Hippocampal formation (tissue), 2 donors: ENCODE measurements at places on chromosomes 5 and 9.

DNA sequence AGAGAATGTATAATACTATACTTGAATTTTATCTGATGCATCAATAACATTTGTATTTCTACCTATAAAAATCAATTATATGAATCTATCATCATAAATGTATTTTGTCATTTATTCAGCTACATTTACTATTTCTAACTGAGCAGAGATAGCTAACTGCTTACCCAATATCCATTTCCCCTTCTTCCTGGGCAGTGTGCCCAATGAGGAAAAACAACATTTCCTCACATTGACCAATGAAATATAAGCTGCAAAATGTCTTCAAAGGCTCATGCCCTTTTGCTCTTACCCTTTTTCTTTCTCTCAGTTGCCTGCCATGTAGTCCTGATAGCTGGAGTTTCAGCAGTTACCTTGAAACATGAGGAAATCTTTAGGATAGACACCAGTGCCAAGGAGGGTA lies 385.8 kb upstream of the PCSK5 start:
- DNase-seq: no peak

DNA sequence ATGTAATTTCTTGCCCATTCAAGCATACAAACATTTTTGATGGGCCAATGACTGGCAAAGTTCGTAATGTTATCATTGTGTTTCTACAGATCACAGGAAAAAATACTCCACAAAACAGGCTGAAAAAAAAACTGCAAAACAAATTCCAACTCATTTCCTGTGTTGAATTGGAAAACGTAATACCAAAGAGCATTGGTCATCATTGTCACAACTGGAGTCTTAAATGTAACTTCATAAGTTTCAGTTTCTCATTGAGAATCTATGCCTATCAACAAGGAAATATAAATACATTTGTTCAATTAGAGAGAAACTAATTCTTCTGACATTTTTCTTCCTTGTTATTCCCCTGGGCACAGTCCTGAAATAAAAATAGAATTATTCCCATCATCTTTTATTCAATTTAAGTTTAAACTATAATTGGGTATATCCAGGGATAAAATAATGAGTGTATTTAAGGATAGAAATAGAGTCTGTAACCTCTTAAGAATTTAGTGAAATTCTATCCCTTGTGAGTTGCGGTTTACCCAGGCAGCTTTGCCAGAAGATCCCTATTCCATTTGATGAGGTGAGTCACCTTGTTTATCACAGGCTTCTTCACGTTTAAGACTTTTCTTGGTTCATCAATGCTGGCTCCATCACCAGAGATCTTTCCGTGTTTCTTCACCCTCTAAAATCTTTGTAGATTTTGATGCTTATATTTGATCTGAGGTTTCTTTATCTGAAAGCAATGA lies 112.7 kb upstream of the ITGA1 start:
- no peak for DNase-seq

DNA sequence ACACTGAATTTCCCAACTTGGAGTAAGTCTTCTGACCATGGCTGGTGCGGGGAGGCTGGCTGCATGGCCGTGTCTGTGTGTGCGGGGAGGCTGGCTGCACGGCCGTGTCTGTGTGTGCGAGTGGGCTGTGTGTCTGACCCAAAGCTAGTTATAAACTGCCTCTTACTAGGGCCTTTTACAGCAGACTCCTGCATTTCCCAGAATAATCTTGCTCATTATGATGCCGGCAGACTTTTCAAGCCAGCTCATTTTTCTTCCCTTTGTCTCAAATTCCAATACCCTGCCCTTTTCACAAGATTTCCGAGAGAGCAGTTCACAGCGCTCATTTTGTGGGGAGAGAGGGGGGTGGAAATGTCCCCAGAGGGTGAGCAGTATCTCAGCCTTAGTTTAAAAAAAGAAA lies 470.7 kb upstream of the BRINP1 start:
- DNase-seq: no peak

DNA sequence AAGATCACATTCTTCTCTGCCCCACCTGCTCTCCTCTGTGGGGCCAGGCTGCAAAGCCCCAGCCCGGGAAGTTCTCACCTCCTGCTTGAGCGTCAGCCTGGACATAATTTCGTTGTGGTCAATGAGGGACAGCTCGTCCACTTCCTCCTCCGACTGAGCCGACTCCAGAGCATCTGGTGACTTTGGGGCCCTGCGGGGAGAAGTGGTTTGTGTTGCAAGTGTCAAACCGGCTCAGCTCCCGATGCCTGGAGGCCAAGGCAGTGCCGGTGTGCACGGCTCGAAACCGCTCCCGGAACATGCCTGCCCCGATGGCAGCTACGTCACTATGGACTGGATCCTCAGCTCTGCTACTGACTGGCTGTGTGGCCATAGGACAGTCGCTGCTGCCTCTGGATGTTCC lies 52.8 kb downstream of the PRRT1B start:
- DNase-seq: peak; percentile 52

DNA sequence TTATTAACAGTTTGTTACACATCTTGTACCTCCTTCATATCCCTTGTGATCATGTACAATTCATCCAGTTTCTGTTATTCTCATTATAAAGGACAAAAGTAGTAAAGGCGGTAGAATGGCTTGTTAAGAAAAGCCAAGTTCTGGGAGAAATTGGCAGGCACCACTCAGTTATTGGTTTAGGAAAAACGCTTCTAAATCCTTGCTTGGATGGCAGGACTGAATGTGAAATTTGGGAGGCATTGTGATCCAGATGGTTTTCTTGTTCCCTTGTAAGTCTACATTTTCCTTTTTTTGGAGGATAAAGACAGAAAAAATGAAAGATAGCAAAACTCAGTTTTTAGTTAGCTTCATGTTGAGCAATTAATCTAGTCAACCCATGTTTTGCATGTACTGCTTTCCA lies 130.2 kb downstream of the MAT2B start:
- DNase-seq: no peak

DNA sequence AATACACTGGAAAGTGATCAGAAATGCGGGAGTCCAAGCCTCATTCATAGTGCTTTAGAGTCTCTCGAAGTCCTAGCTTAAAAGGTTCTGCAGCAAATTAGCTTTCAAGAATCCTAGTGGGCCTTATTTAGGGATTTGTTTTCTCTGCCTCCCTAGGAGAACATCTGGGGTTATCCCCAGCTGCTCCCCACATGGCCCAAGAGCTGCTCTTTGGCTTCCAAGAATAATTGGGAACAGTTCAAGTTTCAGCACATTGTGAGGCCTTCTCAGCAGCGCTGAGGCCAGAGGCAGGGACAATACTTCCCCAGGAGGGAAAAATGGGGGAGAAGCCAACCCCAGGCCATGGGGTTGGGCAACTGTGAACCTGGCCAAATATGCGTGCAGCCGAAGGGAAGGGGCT lies 108.7 kb downstream of the LIFR start:
- DNase-seq: no peak

DNA sequence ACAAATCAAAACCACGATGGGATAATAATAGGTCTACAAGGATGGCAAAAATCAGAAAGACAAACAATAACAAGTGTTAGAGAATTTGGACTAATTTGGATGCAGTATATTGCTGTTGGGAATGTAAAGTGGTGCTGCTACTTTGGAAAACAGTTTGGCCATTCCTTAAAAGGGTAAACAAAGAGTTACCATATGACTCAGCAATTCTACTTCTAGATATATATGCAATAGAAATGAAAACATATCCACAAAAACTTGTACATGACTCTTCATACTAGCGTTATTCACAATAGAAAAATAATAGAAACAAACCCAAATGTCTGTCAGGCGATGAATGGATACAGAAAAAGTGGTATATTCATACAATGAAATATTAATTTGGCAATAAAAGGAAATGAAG lies 58.3 kb downstream of the JAK2 start:
- DNase-seq: no peak

DNA sequence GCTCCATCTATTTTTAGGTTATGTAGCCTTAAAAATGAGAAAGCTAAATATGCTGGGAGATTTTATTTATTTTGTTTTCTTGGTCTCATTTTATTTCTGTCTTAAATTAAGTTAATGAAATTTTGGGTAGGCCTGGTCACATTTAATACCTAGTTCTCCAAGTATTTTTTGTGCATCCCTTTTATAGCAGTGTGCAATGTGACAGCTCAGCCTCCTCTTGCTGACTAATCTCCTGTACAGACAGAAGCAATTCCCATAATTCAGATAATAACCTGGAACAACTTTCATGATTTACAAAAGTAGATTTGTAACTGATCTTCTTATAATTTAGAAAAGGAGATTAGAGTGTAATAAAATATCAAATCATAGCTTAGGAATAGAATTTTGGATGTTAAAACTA lies 403.9 kb downstream of the ADGRV1 start:
- DNase-seq: no peak

DNA sequence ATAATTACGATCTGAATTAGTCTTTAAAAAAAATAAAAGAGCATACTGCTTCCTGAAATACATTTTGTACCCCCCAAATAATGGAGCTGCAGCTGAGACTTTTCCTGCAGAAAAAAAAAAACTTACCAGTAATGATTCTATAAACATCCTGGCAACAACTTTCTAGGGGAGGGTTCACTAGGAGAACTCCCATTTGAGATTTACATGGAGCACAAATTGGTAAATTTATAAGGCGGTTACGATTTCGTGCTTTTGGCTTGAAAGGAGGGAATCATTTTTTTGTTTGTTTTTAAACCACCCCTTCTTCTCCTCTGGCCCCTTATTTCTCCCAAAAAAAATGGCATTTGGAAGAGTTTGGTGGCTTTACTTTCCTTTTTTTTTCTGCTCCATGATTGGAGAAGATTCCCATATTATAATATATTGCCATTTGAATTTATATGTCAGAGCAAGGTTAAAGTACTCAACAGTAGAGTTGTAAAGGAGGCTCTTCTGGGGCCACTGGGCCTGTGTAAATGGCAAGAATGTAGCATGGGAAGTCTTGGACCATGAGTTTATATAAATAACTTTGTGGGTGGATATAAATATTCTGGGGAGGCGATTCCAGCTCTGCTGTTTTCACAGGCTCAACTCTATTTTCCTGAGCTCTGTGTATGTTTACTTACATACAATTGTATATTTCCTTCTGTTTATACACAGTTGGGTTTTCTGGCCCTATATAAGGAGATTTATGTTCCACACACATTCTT lies 159.9 kb downstream of the CSNK1G3 start:
- DNase-seq: no peak

GRCh38 chr5:151092762-151093161 lies 11.9 kb upstream of the TNIP1 start:
- DNase-seq: no peak

- DNase-seq: no peak
Observed at GRCh38 chr5:147874910-147875367, 3.6 kb upstream of the SCGB3A2 start.

DNA sequence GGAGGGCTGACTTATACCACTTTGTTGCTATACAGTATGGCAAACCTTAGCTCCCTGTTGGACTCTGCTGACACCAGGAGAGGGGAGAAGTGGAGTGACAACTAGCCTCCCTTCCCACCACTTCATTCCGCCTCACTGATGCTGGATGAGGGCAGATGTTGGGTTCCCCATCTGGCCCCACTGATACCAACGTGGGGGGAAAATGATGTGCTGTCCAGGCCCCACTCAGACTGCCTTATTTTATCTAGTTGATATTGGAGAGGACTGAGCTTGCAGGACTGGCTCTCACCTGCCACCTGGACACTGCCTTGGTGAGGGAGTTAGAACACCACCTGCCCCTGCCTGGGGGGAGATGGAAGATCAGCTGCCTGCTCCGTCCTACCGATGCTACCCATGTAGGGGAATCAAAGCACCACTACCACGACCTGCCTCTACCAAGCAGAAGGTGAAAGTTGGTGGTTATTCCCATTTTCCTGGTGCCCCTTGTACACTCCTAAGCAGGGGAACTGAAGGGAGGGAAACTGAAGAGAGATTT lies 292.1 kb downstream of the GADD45G start:
- DNase-seq: no peak

GRCh38 chr5:128409166-128409800 lies 128.8 kb downstream of the FBN2 start:
- DNase-seq: no peak

- DNase-seq: no peak
Observed at GRCh38 chr5:115811406-115811805, 5.1 kb downstream of the CDO1 start.

DNA sequence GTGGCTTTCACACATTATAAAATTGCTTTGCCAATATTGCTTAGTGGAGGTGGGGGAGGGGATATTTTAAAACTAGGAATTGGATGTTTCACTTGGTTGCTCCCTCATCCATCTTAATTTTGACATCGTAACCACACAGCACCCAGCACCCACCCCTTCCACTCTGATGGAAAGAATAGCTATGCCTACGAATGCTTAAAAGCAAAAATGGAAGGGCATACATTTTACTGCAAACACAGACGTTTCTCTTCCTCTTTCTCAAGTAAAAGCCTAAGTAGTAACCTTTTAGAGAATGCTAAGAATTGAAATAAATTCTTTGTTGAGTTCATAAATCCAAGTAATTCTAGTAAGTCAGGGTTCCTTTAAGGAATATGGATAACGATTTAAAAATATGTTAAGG lies 69.9 kb downstream of the JAKMIP2 start:
- no peak for DNase-seq

- no peak for DNase-seq
Observed at GRCh38 chr9:97562542-97562941, 61.1 kb downstream of the TMOD1 start.

DNA sequence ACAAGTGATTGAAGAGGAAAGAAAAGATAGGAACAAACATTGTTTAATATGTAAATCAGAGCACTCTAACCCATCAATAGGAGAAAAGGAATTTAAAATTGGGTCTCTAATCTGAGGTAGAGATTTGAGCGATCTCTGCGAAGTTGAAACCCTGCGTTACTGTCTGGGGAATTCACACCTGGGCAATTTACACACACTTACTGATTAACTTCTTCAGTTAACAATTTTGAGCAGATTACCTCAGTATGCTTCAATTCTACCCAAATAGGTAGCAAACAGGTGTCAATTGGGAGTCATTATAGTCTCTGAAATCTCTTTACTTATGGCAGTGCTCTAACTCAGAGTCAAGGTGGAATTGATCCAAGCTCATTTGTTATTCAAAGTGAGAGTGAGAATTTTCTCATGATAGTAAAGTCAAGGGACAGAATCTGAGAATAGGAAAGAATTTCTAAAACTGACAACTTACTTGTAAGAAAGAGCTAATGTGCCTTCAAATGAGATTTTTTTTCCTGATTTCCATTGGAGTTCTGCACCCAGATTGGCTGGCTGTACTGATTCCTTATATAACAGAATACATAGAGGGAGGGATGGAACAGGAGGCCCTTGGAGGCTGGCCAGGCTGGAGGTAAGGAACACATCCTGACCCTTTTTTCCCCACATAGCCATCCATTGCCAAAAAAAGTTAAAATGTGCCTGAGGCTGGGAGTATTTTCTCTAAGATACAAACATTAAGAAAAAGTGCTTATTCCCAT lies 27.1 kb upstream of the IFNA14 start:
- DNase-seq: no peak

- no peak for DNase-seq
Observed at GRCh38 chr9:105073147-105073546, 145.2 kb upstream of the ABCA1 start.

GRCh38 chr9:28927691-28928090 lies 1354.4 kb upstream of the C9orf72 start:
- no peak for DNase-seq

DNA sequence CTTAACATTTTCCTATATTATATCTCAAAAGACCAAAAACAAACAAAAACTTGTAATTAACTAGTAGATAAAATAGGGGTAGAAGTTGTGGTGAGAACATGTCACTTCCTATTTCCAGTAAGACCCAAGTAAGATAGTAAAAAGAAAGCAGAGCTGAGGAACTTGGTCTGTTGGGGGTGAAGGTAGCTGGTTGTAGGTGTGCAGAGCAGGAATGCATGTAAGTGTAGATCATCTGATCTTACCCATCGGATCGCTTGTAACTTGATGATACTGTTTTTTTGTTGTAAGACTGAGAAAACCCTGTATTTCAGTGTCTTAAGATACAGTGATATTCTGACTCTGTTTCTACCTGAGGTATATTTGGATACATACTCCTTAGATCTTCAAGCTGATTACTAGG lies 5.7 kb downstream of the SRP19 start:
- no peak for DNase-seq
